ENCODE measurements at places on chromosomes 12 and 14.

DNA sequence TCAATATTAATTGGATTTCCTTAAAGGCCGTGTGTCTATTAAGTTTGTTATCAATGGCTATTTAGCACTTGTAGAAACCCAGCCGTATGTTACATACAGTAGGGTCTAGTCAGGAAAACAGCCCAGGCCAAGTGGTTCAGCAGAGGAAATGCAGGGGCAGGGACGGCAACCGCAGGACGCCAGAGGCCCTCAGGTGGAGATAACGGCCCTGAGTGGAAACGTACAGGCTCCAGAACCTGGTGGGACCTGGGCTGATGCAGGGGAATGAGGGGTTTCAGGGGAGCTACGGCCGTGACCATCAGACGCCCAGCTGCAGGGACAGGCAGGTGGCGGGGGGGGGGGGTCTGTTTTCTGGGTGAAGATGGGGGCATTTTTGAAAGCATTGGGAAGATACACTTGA, 3.7 kb upstream of the ANKLE2 start:
- DNase-seq: no peak

DNA sequence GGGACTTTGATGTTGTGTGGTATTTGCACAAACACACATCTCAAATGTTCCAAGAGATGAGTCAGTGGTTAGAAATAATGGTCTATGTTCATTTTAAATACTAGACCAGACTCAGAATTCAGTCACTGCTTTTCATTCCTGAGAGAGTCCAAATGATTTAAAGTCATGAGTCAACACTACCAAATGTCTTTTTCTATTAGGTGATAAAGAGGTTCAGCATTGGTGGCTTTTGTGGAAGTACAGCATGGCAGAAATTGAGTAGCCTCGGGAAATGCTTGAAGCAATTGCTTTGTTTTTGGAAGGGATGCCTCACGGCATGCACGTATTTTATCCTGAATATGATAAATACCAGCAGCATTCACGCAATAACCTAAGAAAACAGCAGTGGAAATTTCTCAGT, 115.7 kb downstream of the DIO2 start:
- no peak for DNase-seq

GRCh38 chr14:21525962-21526671, at the start of gene SALL2:
Gene SALL2 (minus strand): TSS chr14:21526346. CDS start chr14:21526127, 219 bp downstream.
- no peak for DNase-seq

GRCh38 chr12:45260104-45260815, 44.4 kb downstream of the ANO6 start:
- DNase-seq: no peak

GRCh38 chr14:53563628-53564027, 393.0 kb downstream of the BMP4 start:
- no peak for DNase-seq

GRCh38 chr12:48142818-48143674, 14.3 kb downstream of the ASB8 start:
- no peak for DNase-seq

DNA sequence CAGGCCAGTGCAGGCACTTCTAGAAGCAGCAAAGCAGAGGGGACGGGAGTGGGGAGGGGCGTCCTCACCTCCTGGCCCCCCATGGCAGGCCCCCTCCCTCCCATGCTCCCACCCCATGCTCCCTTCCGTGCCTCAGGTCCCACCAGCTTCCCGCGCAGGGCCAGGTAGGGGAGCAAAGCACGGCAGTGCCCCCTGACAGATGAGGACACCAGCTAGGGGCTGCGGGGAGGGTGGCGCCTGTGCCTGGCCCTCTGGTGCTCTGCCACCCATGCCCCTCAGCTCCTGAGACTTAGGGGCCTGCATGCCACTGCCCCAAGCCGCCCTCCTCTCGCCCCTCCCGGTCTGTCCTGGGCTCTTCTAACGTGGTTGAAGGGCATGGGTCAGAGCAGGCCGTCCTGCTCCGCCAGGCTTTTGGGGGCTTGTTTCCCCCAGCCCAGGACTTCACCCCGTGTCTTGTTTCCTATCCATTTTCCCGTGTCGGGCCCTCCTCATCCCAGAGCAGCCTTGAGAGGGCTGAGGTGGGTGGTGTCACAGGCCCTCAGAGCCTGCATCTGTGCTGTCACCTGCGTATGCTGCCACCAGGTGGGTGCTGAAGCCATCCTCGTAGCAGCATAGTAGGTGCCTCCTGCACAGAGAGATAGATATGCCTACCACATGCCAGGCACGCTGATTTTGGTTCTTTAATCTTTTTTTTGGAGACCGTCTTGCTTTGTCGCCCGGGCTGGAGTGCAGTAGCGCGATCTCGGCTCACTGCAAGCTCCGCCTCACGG, 10.2 kb downstream of the TRMT61A start:
- no peak for DNase-seq

DNA sequence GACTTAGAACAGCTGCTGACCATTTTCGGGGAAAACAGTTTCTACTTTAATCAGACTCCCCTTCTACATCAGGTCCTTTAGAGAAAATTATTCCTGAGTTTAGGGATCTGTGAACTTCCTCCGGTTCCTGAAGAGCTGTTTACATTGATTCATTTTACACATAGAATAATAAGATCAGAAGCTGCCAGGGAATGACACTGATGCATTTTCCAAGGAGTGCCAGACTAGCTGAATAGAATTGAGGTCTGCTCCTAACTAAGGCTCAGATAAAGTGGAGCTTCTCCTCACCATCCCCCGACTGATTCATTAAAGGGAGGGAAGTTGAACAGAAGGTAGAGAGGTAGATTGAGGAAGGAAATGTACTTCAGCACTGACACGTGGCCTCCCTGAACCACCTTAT, 41.9 kb upstream of the PSMA6 start:
- DNase-seq: no peak

- no peak for DNase-seq
These were observed 547 bp upstream of the PYGL start for GRCh38 chr14:50944647-50945413.

DNA sequence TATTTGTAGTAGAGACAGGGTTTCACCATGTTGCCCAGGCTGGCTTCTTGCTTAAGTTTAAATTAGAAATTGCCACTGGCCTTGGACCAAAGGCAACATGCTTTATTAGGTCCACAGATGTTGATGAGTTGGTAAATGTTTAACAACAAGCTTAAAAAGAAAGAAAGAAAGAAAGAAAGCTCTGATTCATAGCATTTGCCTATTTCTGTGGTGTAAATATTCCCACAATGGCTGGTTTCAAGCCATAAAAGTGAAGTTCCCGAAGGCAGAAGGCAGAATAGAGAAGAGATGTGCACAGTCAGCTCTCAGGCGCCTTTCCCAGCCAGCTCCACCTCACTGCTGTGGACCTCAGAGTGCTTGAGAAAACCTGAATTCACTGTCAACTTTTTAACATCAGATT, 26.4 kb downstream of the KCNK13 start:
- DNase-seq: no peak

DNA sequence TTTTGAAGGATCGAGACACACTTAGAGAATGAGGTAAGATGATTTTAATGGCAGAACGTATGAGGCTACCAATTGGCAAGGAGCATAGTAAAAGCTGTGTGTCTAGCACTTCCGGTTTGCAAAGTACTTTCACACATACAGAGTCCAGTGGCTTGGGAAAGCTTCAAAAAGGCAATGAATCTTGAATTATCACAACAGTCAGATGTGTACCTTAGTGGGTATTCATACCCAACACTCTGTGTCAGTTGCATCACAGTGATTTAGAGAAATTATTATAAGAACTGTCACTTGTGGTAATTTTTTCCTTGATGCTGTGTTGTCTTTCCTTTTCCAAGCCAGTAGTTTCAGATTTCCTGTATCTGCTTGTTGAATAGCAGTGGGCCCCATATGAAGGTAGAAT, 424.1 kb downstream of the PCNX1 start:
- DNase-seq: no peak

GRCh38 chr12:32120419-32120818, 13.8 kb downstream of the BICD1 start:
- no peak for DNase-seq

- DNase-seq: no peak
These were observed 67.8 kb downstream of the VWF start for GRCh38 chr12:6056406-6057240.

GRCh38 chr12:12883369-12884001, 7.9 kb upstream of the GPRC5A start:
- no peak for DNase-seq

DNA sequence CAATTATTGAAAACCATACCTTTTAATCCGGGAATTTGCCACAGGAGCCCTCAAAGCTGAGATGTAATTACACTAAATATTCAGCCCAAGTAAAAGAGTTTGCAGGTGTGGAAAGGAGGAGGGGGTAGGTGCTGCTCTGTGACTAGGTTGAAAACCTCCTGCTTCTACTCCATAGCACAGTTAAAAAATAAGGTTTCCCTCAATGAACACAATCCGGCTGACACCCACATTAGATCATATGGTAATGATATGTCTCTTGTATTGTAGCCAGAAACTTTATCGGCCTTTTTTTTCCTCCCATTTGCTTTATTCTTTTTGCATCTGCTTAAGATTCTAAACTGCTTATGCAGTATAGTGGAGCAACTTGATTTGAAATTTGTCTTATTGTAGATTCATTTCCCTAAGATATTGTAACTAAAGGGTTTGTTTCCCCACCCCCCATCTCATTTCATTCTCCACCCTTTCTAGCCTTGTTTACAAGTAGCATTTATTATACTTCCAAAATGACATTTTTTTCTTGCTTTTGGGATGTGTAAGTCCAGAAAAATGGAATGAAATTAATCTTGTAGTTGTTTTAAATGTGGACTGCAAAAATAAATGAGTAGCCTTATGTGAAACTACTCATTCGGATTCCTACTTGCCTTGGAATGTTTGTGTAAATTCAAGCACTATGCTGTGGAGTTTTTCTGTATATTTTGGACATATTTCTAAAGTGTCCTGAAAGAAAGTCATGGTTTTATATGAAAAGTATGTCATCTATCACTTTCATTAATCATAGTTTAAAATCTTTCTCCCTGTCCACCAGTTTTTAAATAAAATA, at the start of gene DCN:
Gene DCN (minus strand): TSS at position 182 of the 820 bp plus-strand sequence. CDS start 4,265 bp downstream, outside the sequence.
- DNase-seq: no peak

All from NK-92 treated with Interleukin-12 subunit alpha and Interleukin-12 subunit beta, amount 100 ng/mL, for 24 hours (cell line).